Stromal cell of bone marrow (primary cell): ENCODE measurements at places on chromosomes 12 and 14.

- no peak for DNase-seq
Measured at GRCh38 chr12:101302741-101303140, 22.8 kb downstream of the UTP20 start.

- DNase-seq = no peak
Measured at GRCh38 chr14:68469208-68469713, 323.6 kb downstream of the ZFP36L1 start.

DNA sequence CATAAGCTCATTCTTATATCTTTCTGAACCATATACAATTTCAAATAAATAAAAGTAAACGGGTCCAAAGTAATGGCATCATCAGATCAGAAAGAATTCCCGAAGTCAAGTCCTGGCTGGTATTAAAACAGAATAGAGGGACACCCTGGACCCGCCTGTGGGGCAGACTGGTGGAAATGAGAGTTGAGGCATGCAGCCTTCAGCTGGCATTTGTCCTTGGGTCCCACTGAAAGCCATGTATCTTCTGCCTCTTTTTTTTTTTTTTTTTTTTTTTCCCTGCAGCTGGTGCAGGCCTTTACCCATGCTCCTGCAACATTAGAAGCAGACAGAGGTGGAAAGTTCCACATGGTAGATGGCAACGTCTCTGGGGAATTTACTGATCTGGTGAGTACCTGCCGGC lies 9.9 kb downstream of the AHSA1 start:
- DNase-seq = no peak

DNA sequence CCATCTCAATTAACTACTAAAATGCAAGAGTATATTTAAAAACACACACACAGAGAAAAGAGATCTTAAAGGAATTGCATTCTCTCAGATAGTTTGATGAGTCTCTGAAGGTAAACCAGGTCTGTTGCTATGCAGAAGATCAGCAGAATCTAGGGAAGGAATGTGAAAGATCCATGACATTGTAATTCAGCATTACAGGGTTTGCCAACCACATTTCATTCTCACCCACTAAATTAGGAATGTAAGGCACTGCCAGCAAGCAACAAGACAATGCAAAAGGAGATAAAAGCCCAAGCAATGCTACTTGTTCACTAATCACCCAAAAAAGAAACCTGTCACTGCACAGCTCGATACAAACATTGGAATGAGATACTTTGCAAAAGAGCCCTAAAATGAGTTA lies 106.3 kb downstream of the LRIG3 start:
- no peak for DNase-seq

GRCh38 chr12:88802096-88802706 lies 221.9 kb upstream of the KITLG start:
- no peak for DNase-seq

GRCh38 chr12:100919116-100919515 lies 124.5 kb downstream of the ANO4 start:
- DNase-seq = no peak

GRCh38 chr12:7937833-7938506 lies 2.0 kb upstream of the SLC2A3 start:
- DNase-seq = peak; percentile 69

- no peak for DNase-seq
Measured at GRCh38 chr12:105455261-105455660, 124.8 kb downstream of the C12orf75 start.

DNA sequence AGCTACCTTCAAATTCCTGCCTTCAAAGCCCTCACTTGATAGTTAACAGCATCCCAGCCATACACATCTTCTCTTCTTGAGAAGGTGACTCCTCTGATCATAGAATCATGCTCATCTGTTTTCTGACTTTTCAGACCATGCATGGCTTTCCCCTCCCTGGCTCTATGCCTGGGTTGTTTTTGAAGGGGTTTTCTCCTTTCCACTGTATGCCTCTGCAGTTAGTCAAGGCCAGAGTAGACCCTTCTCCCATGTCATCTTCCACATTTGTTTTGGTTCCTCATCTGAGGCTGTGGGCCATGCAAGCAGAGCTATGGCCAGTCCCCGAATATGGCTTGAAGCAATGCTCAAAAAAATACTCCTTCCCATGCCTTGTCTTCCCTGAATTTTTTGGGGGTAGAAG lies 14.3 kb upstream of the MCRS1 start:
- DNase-seq = no peak

GRCh38 chr12:39103552-39104165 lies 198.3 kb upstream of the CPNE8 start:
- peak; percentile 52 for DNase-seq

DNA sequence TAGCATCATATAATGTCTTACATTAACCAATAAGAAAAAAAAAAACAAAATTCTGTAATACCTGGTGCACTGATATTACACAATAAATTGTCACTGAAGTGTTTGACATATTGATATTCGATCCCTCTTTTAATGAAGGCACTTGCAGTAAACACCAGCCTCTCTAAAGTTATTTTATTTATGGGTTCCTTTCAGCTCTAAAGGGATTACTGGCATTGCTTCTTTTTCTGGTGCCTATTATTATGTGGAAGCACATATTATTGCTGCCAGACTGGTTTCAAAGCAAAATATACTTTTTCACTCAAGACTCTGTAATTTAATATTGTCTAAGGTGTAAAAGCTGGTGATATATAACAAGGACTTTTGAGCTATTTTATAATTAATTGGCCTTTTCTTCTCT lies 1090.5 kb downstream of the TRHDE start:
- no peak for DNase-seq
